ENCODE measurements at places on chromosomes 4 and X.

DNA sequence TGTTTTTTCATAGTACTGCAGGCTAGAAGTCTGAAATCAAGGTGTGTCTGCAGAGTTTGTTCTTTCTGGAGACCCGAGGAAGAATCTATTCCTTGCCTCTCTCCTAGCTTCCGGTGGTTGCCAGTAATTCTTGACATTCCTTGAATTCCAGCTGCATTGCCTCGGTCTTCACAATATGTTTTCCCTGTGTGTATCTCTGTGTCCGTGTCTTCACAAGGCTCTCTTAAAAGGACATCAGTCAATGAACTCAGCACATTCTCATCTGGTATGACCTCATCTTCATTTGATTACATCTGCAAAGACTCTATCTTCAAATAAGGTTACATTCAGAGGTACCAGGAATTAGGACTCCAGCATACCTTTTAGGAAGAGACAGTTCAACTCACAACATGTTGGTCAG is 163.4 kb downstream of the BANK1 start:
- DNase-seq, result no peak

- DNase-seq, result no peak
Measured at GRCh38 chrX:8815460-8816065, 14.4 kb upstream of the FAM9A start.

DNA sequence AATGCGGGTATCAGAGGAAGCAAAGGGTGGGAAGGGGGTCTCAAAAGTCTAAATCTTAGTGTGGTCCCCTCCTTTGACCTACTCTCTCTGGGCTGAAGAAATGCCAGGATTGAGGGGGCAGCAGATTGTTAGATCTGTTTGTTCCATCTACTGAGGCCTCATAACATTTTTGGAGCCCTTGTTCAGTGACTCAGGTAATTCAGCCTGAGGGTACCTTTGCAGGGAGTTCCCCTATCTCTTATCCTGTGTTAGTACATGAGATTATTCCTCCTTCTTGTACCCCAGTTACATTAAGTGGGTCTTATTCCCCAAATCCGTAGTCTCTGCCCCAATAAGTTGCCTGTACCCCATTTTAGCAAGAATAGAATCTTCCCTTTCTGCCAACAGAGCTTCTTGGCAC is 79.0 kb downstream of the RTL9 start:
- no peak for DNase-seq

- DNase-seq, result no peak
Measured at GRCh38 chr4:3257103-3257555, 8.2 kb downstream of the MSANTD1 start.

DNA sequence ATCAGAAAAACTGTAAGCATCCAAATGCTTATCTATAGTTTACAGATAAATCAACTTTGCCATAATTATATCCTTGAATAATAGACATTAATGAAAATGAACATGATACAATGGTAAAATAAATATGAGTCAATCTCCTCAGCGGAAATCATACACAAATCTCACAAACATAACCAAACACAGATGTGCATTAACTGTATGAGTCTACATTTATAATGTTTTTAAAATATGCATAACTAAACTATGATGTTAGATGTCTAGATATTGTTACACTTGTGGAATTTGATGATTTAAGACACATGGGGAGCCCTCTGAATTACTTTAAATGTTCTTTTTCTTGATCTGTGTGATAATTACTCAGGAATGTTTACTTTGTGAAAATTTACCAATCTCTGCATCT is 951.2 kb downstream of the TECRL start:
- no peak for DNase-seq

- no peak for DNase-seq
Measured at GRCh38 chrX:129655547-129656249, 942 bp upstream of the APLN start.

GRCh38 chrX:36422368-36422767 is 502.8 kb downstream of the CFAP47 start:
- no peak for DNase-seq

- no peak for DNase-seq
Measured at GRCh38 chrX:101265869-101266428, 25.2 kb downstream of the TAF7L start.

GRCh38 chr4:38620527-38621027 is 43.4 kb upstream of the KLF3 start:
- DNase-seq, result no peak

DNA sequence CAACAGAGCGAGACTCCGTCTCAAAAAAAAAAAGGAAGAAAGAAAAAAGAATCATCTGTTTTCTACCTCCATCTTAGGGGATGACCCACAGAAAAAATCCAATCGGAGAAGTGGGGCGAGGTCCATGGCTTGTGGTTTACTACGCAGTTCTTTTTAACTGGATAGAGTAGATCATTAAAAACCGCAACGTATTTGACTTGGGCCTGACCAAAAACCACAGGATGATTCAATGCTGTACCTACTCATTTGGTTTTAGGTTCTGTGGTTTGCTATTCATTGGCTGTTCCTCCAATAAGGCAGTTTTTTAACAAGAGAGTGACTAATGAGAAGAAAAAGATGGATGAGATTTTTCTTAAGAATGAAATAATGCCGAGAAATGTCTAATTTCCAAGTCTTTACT is 83.7 kb downstream of the FREM3 start:
- DNase-seq, result no peak

DNA sequence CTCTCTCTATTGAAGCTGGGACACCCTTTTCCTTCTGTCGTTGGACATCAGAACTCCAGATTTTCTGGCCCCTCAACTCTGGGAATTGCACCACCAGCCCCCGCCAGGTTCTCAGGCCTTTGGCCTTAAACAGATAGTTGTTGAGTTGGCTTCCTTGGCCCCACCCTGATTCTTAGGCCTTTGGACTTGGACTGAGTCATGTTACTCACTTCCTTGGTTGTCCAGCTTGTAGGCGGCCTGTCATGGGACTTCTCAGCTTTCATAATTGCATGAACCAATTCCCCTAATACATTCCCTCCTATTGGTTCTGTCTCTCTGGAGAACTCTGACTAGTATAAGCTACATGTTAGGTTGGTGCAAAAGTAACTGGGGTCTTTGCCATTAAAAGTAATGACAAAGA is 195.7 kb downstream of the GPAT3 start:
- no peak for DNase-seq

- no peak for DNase-seq
Measured at GRCh38 chr4:141530627-141531026, 105.8 kb upstream of the IL15 start.

DNA sequence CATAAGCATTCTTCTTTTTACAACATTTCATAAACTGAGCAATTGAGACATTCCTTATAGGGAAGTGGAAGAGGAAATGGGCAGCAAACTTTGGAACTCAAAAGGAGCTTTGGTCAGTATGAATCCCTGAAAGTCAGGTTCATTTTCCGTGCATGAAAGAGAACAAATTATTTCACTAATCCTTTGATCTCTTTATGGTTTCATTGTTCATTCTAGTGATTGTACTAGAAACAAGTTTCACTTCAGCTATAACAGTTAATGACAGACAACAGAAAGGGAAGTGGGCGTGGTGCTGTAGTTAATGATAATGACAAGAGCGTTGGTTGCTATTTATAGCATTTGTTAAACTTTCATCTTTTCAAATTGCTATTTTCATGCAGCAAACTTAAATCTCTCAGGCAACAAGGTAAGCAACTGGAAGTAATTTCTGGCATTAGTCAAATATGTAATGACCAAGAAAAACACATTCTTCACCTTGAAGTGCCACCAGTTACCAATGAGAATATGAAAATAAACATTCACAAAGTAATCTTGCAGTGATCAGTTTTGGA is 98.4 kb downstream of the AREG start:
- DNase-seq, result no peak

- DNase-seq, result no peak
Measured at GRCh38 chr4:111268769-111269414, 646.0 kb upstream of the PITX2 start.

DNA sequence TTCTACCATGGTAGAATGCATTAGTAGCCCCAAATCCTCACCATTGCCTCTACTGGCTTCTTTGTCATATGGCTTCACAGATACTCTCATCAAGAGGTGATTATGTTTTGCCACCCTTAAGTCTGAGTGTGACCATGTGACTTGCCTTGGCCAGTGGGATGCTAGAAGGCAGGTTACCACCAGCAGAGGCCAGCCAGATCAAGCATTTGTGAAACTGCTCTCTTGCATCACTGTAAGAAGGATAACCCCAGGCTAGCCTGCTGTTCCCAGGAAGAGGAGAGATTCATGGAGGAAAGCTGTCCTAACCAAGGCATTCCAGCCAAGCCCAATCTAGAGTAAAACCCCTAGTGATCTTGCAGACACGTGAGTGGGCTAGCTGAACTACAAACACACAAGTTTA is 46.8 kb downstream of the USP46 start:
- no peak for DNase-seq

DNA sequence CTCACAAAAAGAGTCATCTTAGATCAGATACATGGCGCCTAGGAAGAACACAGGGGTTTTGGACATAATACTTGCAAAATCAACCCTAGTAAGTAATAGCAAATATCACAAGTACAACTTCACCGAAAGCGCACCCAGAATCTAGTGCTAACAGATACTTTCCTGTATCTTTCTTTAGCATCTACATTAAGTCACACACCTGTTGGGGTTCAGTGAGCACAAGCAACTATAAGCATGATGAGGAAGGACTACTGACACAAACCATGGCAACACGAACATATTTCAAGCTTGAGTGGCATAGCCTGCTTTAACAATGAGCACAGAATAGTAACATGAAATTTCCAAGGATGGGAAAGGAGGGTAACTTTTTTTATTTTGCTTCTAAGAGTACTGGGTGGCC is 116.1 kb downstream of the GPC3 start:
- DNase-seq, result no peak

- no peak for DNase-seq
Measured at GRCh38 chr4:187362937-187363857, 632.4 kb upstream of the ZFP42 start.

DNA sequence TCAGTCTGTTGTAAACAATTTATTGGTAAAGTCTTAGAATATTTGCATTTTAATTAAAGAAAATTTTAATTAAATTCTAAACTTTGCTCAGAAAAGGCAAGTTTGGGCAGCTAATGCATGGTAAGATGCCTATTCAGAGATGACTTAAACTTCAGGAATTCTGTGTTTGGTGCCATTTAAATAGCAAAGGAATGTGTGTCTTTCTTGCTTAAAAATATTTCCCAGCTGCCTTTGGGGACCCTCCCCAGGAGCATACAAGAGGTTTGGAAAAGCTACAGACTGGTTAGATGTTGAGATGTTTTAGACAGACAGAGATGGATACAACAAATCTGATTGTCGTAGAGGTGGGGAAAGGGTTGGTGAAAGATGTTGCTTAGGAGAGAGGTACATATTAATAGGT is 36.5 kb downstream of the AFF2 start:
- no peak for DNase-seq

- no peak for DNase-seq
Measured at GRCh38 chr4:39480902-39481695, 22.2 kb downstream of the LIAS start.

- DNase-seq, result no peak
Measured at GRCh38 chrX:134868771-134869495, 121.9 kb upstream of the SMIM10 start.

DNA sequence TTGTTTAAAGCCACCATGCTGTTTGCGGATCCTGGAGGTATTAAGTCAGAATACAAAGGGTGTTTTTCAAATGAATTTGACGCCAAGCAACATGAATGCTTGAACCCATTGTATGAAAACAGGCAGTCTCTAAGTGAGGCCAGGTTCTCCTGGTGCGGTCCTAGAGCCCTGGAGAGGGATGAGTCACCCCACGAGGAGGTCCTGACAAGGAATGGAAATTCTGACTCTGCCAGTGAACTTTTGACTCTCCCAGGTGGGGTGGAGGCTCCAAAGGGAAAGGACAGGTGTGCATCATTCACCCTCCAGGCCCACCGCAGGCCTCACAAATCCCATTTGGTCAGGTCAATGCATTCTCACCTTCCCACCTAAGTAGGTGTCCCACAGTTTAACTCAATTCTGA is 1.5 kb downstream of the TRIM2 start:
- DNase-seq, result no peak

GRCh38 chr4:150769248-150769647 is 187.3 kb downstream of the MAB21L2 start:
- no peak for DNase-seq

DNA sequence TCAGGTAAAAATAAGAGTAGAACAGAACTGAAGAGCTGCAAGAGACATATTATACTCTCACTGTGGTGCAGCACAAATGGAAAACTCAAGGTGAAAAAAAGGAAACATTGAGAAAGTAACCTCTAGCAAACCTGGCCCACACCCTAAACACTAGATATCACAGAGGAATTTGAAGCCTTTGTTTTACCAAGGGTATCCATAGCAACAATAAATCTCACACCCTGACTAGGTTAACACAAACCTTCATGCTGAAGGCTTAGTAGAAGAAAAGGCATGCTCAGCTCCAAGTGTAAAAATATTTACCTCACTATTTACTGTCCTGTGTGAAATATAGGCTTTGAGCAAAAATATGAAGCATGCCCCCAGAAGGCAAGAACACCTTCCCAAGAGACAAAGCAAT is 61.9 kb upstream of the TAB3 start:
- DNase-seq, result no peak

GRCh38 chr4:52076731-52077130 is 25.6 kb downstream of the SPATA18 start:
- peak; percentile 1 for DNase-seq

GRCh38 chrX:123263270-123263669 is 79.2 kb downstream of the GRIA3 start:
- DNase-seq, result no peak

- no peak for DNase-seq
Measured at GRCh38 chr4:55503169-55503568, 43.5 kb downstream of the CLOCK start.

DNA sequence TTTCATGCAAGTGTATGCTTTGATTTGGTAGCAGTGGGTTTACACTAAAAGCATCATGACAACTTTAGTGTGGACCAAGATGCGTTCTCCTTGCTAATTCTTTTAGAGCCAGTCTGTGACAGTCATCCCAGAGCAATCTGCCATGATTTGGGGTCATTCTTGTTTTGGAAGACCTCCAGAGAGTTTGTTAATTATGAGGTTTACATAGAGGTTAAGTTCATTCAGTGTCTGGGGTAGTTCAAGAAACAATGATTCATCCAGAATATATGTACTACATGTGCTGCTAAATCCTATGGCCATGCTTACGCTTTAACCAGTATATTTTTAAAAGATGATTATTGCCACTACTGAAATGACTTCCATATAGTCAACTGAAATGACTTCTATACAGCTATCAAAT is 328.5 kb upstream of the AGA start:
- no peak for DNase-seq

GRCh38 chr4:176614793-176615192 is 177.9 kb downstream of the VEGFC start:
- DNase-seq, result no peak

All from nucleus accumbens (tissue), 56 donors.